ENCODE measurements at places on chromosomes 5 and 9. TPM values are rescaled to one million over a fixed set of nuclear protein-coding genes. Genes with fewer than 3 reads are reported as not detected.

IRX1 gene
- polyA plus RNA-seq: not detected

C5orf34 gene
- polyA plus RNA-seq: 0.74 TPM

BICD2 gene
- 32.8 TPM for polyA plus RNA-seq

F2RL2 gene
- 0.11 TPM for polyA plus RNA-seq

TRIM52 gene
- polyA plus RNA-seq: 31.6 TPM

IFNA8 gene
- polyA plus RNA-seq: not detected

All from IgD-negative memory B cell (primary cell).